ENCODE measurements at places on chromosomes 2 and 18.

GRCh38 chr2:151947813-151948165 lies 119.6 kb upstream of the ARL5A start:
- DNase-seq = no peak

GRCh38 chr18:41504316-41504715 lies 450.7 kb upstream of the PIK3C3 start:
- DNase-seq = no peak

DNA sequence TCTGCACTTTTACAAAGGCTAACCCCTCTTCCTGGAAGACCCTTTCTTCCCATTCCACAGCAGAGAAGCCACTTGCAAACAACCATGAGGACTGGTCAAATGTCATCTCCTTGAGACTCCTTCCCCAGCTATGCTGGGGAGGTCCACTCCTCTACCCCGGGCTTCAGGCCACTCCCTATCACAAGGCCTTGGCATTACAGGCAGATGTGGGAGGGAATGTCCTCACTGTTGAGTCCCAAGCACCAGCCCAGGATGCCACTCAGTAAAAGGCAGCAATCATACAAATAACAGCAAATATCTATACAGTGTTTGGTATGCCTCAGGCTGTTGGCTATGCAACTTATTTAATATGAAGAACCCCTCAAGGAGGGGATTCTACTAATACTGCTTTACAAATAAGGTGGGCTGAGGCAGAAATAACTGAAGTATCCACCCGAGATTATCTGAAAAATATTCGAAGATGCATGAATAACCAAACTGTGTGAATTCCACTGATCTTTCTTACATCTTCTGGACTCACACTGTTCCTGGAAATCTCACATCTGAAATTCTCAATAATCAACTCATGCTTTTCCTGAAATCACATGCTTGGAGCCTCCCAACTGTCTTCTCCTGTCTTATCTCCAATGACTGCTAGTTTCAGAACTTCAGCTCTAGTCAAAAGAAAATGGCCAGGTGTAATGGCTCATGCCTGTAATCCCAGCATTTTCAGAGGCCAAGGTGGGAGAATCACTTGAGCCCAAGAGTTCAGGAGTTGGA lies 226.3 kb downstream of the TCF4 start:
- DNase-seq = no peak

GRCh38 chr2:28219138-28219537 lies 173.5 kb upstream of the FOSL2 start:
- DNase-seq = no peak

DNA sequence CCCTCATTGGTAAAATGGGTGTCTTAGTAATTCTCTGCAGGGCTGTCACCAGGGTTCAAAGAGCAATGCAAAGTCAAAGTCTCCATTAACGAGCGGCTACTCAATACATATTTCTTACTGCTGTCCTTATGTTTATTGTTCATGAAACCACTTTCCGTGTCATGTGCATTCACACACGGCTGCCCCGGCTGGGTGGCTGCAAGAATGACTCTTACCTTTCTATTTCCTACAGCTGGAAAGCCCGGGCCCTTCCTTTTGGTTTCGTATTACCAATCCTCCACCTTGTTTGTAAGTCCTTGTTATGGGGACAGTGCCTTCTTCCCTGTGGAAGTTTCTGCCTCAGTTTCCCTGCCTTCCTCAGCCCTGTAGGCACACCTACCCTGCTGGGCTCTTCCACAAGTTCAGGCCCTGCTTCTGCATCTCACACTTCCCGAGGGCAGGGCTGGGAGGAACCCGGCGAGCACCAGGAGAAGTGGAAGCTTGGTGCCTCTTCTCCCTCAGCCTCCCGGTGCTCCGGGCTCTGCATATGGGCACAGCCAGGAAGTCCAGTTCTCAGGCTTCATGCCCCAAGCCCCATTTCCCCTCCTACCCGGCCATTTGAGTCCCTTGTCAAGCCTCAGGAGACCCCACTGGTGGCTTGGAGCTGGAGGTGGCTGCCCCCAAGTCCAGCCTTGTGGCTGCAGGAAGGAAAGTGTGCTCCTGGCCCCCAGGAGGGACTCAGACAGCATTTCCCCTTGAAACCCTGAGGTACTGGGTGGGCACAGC lies 18.7 kb upstream of the ACKR3 start:
- no peak for DNase-seq

Measured in iPS DF 6.9 (cell line).